ENCODE measurements at places on chromosomes 7 and 10.

GRCh38 chr10:97685395-97685958 lies 1.6 kb downstream of the AVPI1 start:
- no peak for DNase-seq

DNA sequence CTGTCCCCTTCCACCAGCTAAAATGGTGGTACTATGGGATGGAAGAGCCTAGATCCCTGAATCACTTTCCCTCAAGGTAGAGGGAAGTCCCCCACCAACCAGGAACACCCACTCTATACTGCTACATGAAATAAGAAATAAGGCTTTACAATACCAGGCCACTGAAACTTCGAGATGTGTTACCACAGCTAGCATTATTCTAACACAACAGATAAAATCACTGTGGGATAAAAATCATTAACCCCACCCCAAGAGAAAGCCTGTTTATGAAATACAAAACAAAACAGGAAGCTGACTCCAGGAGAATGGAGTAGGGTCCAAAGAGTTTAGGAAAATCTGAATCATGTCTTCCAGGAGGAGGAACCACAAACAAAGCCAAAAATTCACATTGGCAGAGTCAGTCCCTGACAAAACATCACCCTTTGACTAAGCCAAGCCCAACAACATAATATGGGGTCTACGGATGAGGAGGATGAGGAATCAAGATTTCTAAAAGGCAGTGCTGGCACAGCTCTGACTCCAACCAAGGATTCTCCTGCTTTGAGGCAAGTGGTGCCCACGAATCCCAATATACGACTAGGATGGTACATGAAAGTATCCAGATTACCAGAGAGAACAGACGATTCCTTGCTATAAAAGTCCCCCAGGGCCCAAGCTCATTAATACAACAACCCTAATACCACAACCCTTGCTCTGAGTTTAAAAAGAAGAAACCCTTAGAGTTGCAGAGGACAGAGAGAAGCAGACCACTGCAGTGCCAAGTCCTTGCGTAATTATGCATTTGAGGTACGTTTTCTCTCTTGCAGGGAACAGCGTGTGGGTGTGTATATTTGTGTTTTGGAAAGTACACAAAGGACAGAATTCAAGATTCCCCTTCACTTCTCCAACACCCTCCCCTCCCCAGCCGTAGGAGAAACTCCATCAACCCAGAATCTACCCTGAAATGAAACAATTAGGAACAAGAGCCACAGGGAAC lies 23.7 kb downstream of the XPNPEP1 start:
- no peak for DNase-seq

- DNase-seq: peak; percentile 45
Observed at GRCh38 chr10:44968091-44968490, 8.5 kb downstream of the RASSF4 start.

DNA sequence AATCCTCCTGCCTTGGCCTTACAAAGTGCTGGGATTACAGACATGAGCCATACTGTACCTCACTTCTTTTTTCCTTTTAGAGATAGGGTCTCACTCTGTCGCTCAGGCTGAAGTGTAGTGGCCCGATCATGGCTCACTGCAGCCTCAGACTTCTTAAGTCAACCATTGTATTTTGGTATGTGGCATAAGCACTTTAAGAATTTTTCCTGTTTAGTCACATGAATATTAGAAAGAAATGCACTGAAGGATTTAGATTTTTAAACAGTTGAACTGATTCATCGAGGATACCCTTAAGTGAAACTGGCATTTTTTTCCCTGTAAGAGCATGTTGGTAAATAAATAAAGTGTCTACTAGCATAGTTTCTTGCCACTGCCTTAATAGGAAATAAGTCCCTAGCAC lies 319.3 kb upstream of the CACNA2D1 start:
- no peak for DNase-seq

DNA sequence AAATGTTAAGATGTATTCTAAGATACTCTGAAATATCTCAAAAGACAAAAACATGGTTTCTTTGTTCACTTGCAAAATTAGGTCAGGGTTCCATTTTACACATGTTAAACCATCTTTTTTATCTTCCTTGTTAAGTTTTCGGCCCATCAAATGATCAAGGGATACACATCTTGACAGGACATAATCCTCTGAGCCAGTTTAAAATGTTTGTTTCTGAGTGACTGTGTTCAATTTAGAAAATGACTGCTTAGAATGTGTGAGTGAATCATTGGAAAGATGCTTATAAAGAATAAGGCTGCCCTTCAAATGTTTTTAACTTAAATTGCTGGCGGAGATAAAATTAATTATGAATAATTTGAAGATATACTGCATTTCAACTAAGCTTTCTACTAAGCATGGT lies 95.9 kb upstream of the SLC26A5 start:
- DNase-seq: no peak

DNA sequence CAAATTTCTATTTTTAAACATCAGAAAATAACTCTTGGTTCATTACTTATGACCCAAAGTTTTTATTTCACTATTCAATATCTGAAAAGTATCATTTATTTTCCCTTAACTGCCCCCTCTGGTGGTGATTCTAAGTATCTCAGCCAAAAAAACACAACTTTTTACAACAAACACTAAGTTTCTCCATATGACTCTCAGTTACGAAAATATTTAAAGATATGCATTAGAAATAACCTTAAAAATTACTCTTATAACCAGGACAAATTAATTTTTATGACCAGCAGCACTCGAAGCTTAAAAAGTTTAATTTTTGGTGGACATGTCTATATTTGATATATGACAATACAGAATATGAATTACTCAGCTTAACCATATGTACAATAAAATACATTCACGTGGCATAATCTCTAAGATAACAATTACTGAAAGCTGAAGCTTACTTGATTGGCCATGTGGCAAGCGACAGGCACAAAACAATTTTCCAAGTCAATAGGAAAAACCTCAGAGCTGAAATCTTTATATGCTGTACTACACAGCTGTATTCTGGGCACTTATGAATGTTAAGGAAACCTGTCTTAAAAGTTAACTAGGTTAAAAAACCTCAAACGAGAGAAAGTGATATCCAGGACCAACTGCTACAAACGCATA lies 2.3 kb downstream of the HNRNPA2B1 start:
- no peak for DNase-seq

GRCh38 chr7:75639071-75639885 lies 99.5 kb downstream of the HIP1 start:
- DNase-seq: peak; percentile 58

GRCh38 chr7:20241194-20241910 lies 24.2 kb upstream of the MACC1 start:
- no peak for DNase-seq

DNA sequence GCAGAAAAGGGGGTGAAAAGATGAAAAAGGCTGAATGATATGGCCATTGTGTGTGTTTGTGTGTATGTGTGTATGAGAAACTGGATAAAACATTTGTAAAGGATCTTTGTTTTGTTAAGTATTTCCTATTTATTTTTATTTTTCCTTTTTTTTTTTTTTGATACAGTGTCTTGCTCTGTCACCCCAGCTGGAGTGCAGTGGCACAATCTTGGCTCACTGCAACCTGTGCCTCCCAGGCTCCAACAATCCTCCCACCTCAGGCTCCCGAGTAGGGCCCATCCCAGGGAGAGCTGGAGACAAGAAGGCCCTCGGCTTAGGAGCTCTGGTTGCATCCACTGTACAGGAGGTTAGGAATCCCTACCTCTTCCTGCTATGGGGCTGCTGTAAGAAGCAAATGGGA lies 6.9 kb upstream of the CALML5 start:
- no peak for DNase-seq

GRCh38 chr10:59675812-59676211 lies 33.8 kb downstream of the SLC16A9 start:
- DNase-seq: no peak

GRCh38 chr10:59905066-59905730 lies 1.2 kb downstream of the CCDC6 start:
- peak; percentile 51 for DNase-seq

DNA sequence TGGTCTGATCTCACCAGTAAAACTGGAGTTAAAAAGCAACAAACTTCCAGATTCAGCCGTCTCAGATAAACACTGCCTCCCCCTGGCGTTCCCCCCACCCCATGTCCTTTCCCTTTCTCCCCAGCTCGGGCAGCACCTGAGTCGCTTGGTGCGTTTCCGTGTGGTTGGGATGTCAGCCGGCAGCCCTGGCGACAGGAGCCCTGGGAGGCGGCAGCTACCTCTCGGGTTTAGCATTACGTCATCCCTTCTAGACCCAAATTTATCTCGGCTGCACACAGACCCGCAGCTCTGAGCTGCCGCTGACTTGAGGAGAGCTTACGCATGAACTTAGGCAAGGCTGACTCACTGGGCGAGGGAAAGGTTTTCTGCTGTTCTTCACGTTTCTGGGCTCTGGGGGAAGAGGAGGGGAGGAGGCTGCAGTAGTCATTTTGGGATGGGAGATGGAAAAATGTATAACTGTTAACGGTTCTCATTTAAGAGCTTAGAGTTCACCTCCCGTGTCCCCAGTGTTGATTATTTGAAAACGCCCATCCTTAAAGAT lies 14.4 kb downstream of the MXI1 start:
- DNase-seq: peak; percentile 85

GRCh38 chr10:99304862-99305229 lies 24.3 kb upstream of the CNNM1 start:
- DNase-seq: no peak

DNA sequence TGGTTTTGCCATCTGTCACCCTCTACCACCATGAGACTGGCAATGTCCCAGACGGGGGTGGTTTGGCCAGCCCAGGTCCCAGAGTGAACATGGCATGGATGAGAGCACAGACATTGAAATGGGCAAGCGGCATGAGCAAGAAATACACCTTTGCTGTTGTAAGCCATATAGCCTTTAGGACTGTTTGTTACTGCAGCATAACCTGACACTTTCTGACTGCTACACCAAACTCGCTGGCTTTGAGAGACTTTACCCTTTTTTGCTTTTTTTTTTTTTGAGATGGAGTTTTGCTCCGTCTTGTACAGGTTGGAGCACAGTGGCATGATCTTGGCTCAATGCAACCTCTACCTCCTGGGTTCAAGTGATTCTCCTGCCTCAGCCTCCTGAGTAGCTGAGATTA lies 5.2 kb upstream of the MUC3A start:
- no peak for DNase-seq

GRCh38 chr10:114560144-114560543 lies 97.9 kb downstream of the ABLIM1 start:
- DNase-seq: no peak

- DNase-seq: peak; percentile 63
Observed at GRCh38 chr10:42367532-42368230, 270.7 kb downstream of the ZNF33B start.

GRCh38 chr7:158614700-158615099 lies 27.1 kb upstream of the PTPRN2 start:
- no peak for DNase-seq

DNA sequence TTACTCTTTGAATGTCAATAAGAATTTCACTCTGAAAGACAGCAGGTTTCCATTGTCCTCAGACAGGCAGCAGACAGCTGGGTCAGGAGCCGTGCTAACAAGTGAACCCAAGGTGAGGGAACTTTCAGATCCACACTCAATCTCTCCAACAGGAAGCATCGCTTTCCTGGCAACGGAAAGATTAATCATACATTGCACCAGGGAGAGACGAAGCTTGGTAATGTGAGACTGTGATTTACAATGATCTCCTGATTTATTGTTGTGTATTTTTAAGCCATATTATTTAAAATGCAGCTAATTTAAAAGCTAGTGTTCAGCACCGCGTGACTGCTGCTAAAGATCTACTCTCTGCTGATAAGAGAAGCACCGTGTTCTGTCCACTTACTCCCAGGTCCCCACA lies 17.5 kb upstream of the NOM1 start:
- no peak for DNase-seq

DNA sequence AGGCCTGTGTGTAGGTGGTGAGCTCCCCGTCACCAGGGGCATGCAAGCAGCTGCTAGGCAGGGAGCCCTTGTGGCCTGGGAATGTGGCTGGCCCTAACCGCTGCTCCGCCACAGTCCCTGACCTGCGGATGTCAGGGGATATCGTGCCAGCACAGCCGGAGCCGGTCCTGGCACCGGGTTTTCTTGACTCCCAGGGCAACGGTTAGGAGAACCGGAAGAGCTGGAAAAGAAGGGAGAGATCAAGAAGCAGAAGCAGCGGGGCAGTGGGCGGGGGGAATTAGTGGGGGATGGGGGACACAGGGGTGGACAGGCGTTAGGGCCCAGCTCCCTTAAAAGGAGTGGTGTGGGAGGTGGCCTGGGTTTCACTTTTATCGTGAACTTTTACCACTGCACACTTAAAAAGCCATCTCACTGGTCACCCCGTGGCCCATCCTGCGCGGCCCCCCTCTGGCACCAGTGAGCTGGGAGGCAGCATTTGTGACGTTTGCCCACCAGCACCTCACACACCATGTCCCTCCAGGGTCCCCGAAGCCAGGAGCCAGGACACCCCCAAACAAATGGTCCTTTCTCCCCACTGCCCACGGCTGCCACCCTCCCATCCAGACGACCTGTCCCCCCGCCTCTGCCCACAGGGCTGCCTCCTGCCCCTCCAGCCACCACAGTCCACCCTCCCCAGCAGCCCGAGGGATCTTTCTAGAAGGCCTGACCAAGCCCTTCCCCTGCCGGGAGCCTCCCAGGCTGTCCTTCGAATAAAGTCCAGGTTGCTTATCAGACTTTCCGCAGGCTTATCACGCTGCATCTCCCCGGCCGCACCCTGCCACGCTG lies 1.8 kb upstream of the MICALL2 start:
- DNase-seq: peak; percentile 73

DNA sequence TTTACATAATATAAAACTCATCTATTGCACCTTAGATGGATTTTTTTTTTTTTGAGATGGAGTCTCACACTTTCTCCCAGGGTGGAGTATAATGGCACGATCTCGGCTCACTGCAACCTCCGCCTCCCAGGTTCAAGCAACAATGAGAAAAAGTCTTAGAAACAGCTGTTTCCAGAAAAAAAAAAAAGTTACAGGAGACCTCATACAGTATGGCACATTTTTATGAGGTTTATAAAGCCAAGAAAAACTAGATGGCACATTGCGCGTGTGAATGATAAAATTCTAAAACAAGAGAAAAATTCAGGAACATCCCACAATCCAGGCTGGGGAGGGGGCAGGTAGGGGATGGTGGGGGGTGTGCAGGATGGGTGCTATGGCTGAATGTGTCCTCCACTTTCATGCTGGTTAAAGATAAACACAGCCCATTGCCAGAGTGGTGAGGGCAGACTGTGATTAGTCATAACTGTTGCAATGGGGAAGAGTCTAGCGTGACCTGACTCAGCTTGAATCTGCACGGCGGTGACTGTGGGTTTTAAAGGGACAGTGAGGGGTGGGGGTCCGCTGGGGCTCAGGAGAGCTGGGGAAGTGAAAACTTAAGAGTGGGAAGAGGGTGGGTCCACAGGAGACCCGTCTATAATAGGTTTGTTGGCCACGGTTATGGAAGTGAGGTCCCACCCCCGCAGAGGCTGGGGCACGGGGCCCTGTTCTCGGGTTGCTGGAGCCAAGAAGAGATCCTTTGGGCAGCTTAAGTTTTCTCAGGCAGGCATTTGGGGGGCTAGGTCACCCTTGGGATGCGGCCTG lies 11.9 kb upstream of the LRRC27 start:
- no peak for DNase-seq

- no peak for DNase-seq
Observed at GRCh38 chr10:23399701-23400144, 39.2 kb upstream of the OTUD1 start.

DNA sequence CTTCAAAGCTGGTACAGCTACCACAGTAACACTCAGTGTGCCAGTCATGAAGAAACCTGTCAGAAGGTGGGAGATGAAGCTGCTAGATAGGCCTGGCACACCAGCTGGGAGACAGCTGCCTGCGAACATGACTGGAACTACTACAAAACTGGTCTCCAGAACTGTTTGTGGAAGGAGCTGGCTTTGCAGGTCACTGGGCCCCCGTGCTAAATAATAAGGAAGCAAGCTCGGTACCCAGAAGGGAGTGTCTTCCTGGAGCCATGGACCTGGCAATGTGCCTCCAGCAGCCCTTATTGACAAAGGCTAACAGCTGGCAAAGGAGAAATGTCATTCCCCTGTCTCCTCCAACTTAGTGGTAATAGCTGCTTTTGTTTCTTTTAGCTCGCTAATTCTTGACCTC lies 1217.6 kb upstream of the LRRN3 start:
- DNase-seq: no peak

Data from ovary (tissue), 10 donors.